ENCODE measurements at places on chromosomes 16 and 17. TPM values are rescaled to one million over a fixed set of nuclear protein-coding genes. Genes with fewer than 3 reads are reported as not detected.

KRT20 gene
- not detected for total RNA-seq

SBK1 gene
- not detected for total RNA-seq

GPR179 gene
- under 0.01 TPM for total RNA-seq

UBALD2 gene
- 5.6 TPM for total RNA-seq

IL17C gene
- total RNA-seq = not detected

DNA sequence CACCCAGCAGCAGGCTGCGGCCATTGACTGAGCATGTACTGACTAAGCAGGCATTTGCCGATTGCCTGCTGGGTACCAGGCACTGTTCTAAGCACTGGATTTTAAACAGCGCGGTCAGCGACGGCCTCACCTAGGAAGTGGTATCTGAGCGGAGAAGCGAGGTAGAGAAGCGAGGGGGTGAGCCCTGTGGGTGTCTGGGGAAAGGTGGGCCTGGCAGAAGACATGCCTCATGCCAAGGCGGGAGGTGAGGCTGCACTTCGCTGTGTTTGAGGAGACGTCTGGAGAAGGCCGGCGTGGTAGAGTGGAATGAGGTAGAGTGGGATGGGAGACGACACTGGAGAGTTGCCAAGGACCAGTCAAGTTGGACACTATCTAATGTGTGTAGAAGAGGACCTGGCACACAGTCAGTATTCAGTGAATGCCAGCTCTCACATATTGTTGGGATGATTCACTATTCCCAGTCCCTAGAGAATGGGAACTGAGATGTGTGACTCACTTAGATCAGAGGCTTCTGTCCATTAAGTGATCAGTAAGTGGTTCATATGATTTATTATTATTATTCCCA lies 14.4 kb downstream of the SYCE1L start:
- DNase-seq = peak; percentile 32

DNA sequence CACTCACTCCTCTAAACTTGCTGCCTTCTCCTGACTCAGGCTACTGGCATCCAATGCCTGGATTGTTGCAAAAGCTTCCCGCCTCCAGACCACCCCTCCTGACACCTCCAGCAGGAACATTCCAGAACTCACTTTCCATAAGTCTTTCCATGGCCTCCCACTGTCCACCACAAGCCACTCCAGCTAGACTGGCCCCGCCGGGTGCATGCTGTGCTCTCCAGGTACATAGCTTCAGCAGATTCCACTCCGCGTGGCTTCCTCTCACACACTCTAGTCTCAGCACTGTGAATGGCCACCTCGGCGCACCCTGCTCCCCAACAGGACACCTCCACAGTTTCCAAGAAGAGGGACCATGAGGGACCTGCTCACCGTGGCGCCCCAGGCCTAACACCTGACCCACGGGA lies 25.9 kb upstream of the FAAP100 start:
- no peak for DNase-seq

- no peak for DNase-seq
Measured at GRCh38 chr16:76959166-76959565, 231.8 kb upstream of the MON1B start.
